ENCODE measurements at places on chromosomes 11 and 22.

GRCh38 chr11:11841116-11841722, 553 bp upstream of the USP47 start:
- peak; percentile 14 for DNase-seq

DNA sequence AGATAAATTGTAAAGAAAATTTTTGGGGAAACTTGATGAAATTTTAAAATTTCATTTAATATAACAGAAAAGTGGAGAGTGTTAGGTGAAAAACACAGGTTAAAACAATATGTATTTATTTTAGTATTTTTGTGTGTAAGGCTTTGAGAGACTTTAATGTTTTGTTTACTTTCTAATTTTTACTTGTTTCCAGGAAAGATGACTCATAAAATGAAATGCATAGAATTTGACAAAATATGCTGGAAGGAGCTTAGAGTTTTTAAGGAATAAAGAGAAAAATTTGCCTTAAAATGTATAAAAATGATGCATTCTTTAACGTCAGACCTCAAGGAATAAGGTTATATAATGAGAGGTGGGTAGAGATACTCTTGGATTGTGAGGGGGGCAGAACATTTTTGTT, 1205.1 kb upstream of the CNTN5 start:
- DNase-seq, result no peak

DNA sequence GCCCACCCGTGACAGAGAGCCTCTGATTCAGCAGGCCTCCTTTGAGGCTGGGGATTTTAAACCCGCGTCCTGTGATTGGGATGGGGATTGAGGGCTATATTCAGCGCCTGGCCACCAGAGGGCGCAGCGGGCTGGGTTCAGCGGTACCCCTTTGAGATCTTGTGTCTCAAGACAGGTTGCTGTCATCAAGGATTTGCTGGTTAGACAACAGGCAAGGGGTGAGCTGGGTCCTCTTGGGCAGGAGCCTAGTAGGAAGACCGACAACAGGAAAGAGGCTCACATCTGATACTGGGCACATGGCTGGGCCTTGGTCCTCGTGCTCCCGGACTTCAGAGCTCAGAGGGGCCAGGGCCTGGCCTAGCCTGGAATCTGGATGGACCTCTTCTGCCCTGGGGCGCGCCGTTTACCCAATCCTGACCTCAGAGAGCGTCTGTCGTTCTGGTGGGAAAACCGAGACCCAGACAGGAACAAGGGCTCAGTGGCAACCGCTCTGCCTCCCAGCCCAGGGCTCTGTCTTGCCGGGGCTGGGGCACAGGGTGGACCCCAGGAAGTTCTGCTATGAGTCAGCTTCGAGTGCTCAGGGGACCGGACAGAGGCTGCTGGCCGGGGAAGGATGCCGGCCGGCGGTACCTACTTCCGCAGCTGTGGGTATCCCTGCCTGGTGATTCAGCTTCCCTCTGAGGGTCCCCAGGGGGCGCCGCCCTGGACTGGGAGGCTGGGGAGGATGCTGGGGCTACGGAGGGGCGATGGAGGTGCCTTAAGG, 929 bp upstream of the SLC35E4 start:
- DNase-seq, result peak; percentile 88

DNA sequence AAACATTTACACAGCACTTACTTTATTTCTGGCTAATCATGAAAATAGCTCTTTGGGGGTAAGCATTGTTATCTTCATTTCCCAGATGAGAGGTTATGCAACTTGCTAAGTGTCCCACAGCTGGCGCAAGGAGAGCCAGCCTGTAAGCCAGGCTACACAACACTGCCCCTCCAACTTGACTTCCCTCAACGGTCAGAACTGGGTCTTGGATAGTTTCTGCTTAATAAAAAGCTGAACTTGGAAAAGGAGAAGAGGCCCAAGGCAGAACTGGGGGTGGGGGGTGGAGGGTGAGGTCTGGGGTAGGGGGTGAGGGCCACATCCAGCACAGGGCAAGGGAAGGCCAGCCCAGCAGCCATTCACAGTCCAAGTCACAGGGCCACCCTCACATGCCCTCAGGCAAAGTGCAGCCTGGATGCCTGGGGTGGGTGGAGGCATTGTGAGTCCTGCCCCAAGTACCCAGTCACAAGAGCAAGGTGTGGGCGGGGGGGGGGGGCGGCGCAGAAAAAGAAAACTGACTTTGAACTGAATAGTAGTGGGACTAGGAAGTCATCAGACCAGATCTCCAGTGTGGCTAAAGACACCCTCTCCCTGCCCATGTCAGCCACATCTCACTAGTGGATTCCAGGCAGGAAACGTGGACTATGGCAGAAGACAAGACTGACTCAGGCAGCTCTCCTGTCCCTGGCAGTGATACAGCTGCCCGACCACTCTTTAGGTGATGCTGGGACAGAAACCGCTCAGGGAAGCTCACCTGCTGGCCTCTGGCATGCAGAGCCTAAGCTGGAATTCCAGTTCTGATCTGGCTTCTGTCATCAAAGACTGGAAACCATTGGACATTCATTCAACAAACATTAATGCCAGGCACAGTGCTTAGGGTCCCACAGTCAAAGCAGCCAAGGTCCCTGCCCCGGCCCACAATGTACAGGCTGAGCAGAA, 52.4 kb downstream of the PACSIN2 start:
- DNase-seq, result no peak

DNA sequence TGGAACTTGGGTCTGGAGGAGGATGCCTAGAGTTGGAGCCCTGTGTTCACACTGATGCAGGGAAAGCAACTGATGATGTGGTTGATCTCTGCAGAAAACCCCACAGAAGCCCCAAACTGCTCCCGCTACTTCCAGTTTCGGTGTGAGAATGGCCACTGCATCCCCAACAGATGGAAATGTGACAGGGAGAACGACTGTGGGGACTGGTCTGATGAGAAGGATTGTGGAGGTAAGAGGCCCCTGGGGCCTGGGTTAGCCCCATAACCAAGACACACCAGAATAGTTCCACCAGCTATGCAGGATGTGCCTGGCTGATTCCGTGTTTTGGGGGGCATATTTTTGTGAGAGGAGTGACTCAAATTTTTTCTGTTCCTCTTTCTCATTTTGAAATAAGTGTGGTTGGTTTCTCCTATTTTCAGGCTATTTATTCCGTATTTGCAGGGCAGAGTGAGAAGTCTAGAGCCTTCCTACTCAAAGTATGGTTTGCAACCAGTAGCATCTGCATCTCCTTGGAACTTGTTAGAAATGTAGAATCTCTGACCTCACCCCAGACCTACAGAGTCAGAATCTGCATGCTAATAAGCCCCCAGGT, 137.3 kb upstream of the SORL1-AS1 start:
- no peak for DNase-seq

DNA sequence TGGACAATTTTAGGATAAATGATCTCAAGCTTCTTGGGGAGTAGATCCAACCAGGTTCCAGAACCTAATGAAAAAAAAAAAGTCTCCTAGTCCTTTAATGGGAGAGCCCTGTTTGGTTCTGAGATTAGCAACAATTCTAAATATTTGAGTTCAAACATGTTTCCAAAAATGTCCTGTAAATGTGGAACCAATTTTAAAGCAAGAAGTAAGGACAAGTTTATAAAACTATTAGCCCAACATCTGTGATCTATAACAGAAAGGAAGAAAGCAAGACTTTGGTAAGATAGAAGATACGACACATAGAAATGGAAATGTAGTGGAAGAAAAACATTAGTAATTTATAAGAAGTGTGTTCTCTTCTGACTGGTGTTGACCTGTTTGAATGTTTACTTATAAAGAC, 79.7 kb upstream of the SLC5A12 start:
- DNase-seq, result no peak

GRCh38 chr11:75565916-75566762, 4.1 kb downstream of the SERPINH1 start:
- no peak for DNase-seq

- no peak for DNase-seq
Observed at GRCh38 chr22:49325531-49326395, 501.9 kb downstream of the BRD1 start.

GRCh38 chr11:59079086-59079485, 7.0 kb upstream of the GLYATL1B start:
- no peak for DNase-seq

- peak; percentile 37 for DNase-seq
Observed at GRCh38 chr11:111586388-111586831, 15.8 kb upstream of the SIK2 start.

GRCh38 chr22:49951000-49951677, 9.4 kb upstream of the PIM3 start:
- DNase-seq, result no peak

- no peak for DNase-seq
Observed at GRCh38 chr11:40094954-40095353, 1364.5 kb downstream of the LRRC4C start.
